ENCODE measurements at places on chromosomes 12 and 14.

GRCh38 chr14:77313371-77313770, 7.3 kb downstream of the POMT2 start:
- DNase-seq = no peak

DNA sequence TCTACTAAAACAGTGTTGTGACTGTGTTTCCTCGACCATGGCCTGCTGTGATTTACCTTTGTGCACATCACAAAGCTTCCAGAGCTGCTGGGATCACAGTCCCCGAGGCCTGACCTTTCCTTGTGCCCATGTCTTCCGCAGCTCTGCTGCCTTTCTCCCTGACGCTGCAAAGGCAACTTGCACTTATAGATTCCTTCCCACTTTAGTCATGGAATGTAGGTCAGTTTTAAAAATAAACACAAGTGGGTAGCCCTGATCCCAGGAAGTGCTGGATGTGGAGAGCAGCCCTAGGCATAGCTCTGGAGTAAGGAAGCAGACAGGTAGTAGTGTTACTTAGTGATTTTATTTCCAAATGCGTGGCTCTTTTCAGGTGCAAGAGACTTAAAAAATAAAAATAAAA, 825.7 kb downstream of the AACS start:
- no peak for DNase-seq

DNA sequence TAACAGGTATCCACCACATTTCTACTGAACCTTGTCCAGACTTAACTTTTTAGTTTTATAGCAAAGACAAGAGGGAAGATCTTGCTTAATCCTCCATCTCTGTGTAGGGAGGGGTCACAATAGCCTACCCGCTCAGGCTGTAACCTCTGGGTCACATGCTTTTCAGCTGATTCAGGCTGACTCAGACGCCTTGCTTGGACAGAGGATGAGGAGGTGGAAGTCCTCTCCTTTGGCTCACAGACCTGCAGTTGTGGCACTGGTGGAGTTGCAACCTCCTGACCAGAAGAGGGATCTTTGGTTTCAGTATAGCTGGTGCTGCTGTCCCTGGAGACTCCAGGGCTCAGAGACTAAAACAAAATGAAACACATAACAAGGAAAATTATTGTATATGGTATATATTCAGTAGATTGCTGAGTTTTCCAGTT, 16.2 kb downstream of the ACIN1 start:
- peak; percentile 82 for DNase-seq

DNA sequence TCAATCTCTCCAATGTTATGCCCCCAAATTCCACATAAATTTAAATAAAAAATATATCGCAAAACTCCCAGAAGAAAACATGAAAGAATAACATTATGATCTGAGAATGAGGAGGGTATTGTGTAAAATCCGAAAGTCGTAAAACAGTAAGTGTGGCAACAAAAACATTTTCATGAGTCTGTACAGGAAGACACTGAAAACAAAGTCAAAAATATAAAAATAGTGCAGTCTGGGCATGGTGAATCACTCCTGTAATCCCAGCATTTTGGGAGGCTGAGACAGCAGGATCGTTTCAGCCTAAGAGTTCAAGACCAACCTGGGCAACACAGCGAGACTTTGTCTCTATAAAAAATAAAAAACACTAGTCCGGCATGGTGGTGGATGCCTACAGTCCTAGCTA, 57.1 kb downstream of the SPTLC2 start:
- no peak for DNase-seq

DNA sequence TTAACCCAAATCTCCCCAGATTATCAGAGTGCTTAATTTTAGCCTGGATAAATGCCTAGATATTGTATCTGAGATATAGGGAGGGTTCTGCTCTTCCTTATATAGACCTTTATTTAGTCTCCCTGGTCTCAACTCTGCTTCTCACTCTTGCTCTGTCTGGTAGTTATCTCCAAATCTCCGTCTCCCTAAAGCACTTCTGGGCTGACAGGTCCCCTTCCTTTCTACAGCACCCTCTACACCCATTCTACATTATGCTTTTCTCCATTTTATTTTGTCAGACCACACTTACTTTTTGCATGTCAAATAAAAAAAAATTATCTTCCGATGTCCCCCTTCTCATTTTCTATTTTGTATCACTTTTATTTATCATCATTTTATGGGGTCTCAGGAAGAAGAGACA, 2.0 kb upstream of the ERC1 start:
- no peak for DNase-seq

GRCh38 chr12:14950421-14950820, 11.0 kb downstream of the ARHGDIB start:
- no peak for DNase-seq

GRCh38 chr14:57087841-57088240, 180.9 kb downstream of the EXOC5 start:
- DNase-seq = no peak

GRCh38 chr12:111457071-111457470, 51.3 kb downstream of the SH2B3 start:
- no peak for DNase-seq

GRCh38 chr12:124098887-124099286, 125.9 kb downstream of the ZNF664 start:
- no peak for DNase-seq

- no peak for DNase-seq
These were observed 40.3 kb downstream of the CBX5 start for GRCh38 chr12:54239620-54240019.

DNA sequence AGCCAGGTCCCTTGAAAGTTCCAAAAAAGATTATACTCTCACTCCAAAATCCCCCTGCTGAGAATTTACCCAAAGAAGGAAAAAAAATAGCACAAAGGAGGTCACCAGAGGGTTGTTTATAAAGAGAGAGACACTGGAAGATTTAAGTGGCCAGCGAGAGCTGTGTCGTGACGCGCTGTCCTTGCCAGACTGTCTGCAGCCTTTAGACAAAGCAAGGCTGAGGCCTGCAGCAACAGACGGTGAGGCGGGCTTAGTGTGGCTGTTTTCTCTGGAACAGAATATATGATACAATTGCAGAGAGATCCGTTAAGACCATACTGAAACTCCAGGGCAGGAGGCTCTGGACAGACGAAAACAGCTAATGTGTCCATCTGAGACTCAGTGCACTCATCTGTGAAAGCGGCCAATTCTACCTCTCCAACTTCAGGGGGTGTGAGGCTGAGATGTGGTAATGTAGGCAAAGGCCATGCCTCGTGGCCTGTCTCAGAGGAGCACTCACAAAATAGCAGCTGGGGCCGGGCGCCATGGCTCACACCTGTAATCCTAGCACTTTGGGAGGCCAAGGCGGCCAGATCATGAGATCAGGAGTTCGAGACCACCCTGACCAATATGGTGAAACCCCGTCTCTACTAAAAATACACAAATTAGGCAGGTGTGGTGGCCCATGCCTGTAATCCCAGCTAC, 36.2 kb downstream of the ANAPC7 start:
- no peak for DNase-seq

- no peak for DNase-seq
These were observed 13.2 kb upstream of the GALNT9 start for GRCh38 chr12:132342251-132343227.

- DNase-seq = peak; percentile 98
These were observed 78.7 kb downstream of the LRRC74A start for GRCh38 chr14:76904740-76905569.

DNA sequence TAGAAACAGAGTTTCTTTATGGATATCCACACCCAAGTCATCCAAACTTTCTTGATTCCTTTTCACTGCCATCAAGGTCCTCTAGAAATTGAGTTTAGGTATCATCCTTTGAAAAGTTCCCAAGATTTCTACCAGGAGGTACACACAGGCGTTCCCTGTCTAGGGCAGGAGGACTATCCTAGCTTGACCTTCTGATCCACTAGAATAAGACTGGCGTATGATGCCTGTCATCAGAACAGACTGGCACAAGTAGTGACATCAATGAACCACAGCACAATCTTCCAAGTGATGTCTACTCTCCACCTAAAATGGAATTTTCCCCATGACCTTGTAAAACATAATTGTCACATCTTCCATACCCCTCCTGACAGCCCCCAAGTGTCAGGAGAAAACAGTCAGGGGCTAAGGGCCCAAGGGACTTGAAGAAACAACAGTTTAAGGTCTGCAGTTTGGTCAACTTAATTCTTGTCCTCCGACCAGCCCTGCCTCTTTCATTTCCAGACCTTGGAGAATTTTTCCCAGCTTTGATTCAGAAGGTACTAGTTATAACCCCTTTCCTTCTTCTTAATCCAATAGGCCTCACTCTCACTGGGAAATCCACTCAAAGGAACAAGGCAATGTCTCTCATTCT, 100.7 kb upstream of the FKBP4 start:
- DNase-seq = no peak

- DNase-seq = no peak
These were observed 251.1 kb downstream of the NAV3 start for GRCh38 chr12:78081590-78082314.

GRCh38 chr12:41212625-41213024, 24.5 kb downstream of the PDZRN4 start:
- no peak for DNase-seq

GRCh38 chr12:52214421-52214802, 18.6 kb upstream of the KRT7 start:
- DNase-seq = no peak

GRCh38 chr12:114678028-114678427, 5.9 kb downstream of the TBX3 start:
- DNase-seq = no peak

- DNase-seq = no peak
These were observed 1.4 kb downstream of the ACTN1 start for GRCh38 chr14:68977718-68978171.

GRCh38 chr12:33588725-33589405, 149.2 kb upstream of the SYT10 start:
- no peak for DNase-seq

DNA sequence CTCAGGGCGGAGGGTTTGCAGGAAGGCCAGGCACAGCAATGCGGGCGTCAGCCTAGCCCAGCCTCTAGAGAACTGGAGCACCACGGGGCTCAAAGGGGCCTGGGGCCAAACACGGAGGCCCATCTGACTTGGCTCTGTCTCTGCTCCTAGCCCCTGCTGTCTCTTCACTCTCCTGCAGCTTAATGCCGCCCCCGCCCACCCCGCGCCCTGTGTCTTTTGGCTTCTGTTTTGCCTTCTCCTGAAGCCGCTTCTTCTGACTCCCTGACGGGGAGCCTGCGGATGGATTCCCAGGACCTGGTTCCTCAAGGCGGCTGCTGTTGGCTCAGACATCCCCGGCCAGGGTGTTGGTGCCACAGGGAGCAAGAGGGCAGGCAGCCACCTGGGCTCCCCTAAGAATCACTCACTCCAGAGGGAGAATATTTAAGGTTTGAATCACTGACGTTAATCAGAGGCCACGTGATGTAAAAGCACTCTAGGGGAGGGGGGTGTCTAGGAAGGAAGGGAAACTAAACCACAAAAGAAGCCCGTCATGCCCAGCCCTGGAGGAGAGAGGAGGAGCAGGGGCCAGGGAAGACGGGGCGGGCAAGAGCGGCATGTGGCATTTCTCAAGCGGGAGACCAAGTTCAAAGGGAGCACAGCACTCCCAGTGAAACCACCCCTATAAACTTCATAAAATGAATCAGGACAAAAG, 36.9 kb upstream of the PRMT8 start:
- DNase-seq = peak; percentile 13

DNA sequence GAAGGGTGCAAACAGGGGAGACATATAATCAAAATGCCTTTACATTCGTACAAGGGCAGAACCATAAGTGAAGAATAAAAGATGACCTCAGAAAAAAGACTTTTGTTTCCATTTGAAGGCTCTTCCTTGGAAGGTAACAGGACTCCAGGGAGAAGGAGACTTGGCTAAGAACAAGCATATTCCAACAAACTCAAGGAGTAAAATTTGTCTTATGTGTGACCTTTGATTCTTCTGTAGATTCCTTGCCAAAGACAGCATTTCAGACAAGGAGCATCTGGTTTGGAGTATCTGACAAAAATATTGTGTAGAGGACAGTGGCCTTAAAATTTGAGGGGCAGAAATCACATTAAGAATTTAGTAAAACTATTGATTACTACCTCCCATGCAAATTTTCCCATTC, 991.9 kb downstream of the FLRT2 start:
- DNase-seq = no peak

GRCh38 chr12:11987901-11988300, 82.8 kb upstream of the BCL2L14 start:
- DNase-seq = no peak

DNA sequence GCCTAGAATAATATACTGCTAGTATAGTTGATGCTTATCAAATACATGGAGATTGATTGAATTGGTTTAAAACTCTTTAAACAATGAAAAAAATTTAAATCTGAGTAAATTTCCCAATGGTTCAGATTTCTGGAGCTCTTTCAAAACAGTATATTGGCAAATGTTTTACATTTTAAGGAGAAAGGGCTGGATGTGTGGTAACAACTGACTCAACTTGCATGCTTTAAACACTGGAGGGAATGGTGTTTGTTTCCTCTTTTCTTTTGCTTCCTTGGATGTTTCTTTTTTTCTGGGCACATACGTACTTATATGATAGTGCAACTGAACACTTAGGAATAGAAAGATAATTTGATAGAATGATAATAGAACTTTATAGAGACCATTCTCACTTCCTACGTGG, 73.8 kb upstream of the RFX4 start:
- DNase-seq = no peak

DNA sequence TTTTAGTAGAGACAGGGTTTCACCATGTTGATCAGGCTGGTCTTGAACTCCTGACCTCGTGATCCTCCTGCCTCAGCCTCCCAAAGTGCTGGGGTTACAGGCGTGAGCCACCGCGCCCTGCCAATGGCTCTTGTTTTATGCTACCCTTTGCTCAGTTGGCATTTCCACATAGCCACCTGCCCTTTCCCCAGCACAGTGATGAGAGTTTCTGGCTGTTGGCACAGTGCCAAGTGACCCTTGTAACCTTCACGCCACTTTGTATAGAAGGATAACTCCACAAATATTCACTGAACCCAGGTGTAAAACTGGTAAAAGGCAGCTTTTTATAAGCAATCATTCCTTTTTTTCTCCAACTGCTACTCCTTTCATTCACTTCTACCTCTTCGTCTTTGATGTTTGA, 18.5 kb upstream of the CCDC175 start:
- no peak for DNase-seq

GRCh38 chr12:69430942-69431590, 39.1 kb upstream of the FRS2 start:
- no peak for DNase-seq

DNA sequence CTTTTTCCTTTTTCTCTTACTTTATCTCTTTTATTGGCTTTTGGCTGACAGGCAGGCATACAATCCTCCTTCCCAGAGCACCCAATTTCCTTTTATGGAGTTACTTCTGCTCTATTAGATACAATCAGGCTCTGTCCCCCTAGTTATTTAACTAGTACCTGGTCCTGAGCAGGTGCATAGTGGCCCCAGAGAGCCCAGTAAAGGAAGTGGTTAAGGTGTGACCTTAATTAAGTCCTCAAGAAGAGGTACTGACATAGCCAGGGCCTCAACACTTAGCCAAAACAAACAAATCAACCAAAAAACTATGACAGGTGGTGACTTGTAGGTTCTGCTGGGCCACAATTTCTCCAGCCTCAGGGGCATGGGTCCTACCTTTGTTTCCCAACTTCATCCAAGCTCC, 82.9 kb downstream of the CCDC60 start:
- no peak for DNase-seq

DNA sequence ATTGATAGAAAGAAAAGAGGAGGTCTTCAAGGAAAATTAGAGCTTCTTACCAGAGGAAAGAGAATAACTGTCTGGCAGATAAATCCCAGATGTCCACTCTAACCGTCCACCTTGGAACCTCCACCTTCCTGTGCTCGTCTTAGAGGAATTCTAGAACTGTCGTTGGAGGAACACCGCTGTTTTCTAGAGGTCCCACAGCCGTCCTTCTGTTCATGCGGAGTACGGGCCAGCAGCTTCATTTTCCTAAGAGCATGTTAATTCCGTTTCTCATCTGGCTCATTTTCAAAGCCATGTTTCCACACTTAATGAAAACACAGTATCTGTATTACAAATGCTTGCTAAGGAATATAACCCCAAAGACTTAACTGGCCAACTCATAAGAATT, 107.9 kb upstream of the ESRRB start:
- DNase-seq = no peak
